Small intestine (tissue), 16 donors: ENCODE measurements at places on chromosomes 6 and 20. TPM values are rescaled to one million over a fixed set of nuclear protein-coding genes. Genes with fewer than 3 reads are reported as not detected.

Gene ZKSCAN4
- polyA plus RNA-seq, result 2.7 TPM

Gene CDYL
- 6.2 TPM for polyA plus RNA-seq

DNA sequence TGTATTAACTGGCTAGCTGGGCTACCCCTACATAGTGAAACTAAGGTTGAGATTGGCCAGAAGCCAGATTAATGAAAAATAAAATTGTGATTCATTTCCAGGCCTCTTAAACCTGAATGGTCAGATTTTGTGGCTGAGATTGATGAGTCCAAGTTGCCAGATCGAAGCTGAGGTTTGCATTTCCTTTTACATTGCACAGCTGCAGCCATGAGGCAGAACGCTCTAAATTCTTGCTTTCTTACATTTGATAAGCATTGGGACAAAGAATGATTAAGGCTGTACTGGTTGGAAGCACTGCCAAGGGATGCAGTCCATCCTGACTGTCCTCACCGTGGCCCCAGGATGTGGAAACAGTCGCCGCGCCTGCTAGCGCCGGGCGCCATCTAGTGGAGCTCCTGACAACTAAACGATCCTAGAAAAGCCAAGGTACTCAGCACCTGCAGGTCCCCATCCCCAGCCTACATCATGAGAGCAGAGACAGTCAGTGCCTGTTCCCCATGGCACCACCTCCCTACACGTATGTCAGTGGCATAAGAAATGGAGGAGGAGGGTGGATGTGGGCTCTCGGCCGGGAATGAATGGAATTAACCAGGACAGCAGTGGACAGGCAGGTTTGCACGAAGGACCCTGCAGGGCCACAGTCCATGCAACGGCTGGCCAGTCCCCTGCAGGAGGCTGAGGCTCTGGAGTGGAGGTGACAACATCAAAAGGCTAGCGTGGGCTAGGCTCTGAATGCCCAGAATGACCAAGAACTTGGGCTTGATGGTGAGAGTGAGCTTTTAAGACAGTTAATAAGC is 19.0 kb downstream of the PXDC1 start:
- peak; percentile 78 for DNase-seq
- H3K27ac ChIP-seq, result no peak overlapping the region
- H3K4me3 ChIP-seq, result no peak overlapping the region
- no peaks in the 10 kb centered on the region for H3K27me3 ChIP-seq

DNA sequence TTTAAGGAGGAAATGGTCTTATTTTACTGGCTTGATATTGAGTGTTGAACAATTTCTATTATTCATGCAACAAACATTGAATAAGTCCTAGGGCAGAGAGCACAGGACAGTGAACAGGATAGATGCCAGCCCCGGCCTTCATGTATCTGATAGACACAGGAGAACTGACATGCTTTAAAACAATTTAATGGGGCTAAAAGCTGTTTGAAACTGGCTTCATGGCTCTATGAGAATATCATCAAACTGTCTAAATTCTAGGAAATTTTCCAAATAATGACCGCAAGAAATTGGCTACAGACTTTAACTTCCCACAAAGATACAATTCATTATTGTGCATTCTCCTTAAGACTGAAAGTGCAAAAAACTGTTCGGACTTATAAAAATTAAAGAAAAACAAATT is 69.0 kb downstream of the ID4 start:
- H3K27me3 ChIP-seq, result no peaks in the 10 kb centered on the region
- H3K27ac ChIP-seq, result no peak overlapping the region
- no peak for DNase-seq

- H3K27ac ChIP-seq, result no peak overlapping the region
- DNase-seq, result no peak
- peaks cover 19% of the 10 kb centered on the region for H3K4me1 ChIP-seq
Measured at GRCh38 chr20:32292548-32292947, 15.1 kb downstream of the KIF3B start.

- no peak for DNase-seq
- no peaks in the 10 kb centered on the region for H3K4me1 ChIP-seq
- no peak overlapping the region for H3K27ac ChIP-seq
- H3K27me3 ChIP-seq, result no peaks in the 10 kb centered on the region
Measured at GRCh38 chr6:147821295-147821897, 312.9 kb downstream of the SAMD5 start.

DNA sequence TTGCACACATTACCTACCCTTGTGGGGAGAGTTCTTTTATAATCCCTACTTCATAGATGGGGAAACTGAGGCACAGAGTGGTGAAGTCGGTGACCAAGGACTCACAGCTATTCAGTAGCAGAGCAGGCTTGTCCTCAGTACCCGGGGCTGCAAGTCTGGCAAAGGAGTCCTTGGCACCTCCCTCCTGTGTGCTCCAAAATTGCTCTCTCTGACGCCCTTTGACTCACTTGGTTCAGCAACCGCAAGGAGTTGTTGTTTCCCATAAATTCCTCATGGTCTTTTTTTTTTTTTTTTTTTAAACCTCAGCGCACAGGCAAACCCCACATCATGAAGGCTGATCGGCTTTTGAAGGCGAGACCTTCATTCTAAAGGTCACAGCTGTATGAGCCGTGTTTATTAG is 143.2 kb downstream of the CEBPB start:
- H3K36me3 ChIP-seq, result no peaks in the 10 kb centered on the region
- DNase-seq, result peak; percentile 46
- peak overlapping the region; percentile 48 for H3K27ac ChIP-seq
- no peaks in the 10 kb centered on the region for H3K27me3 ChIP-seq
- H3K4me1 ChIP-seq, result no peaks in the 10 kb centered on the region

- no peaks in the 10 kb centered on the region for H3K27me3 ChIP-seq
- no peaks in the 10 kb centered on the region for H3K4me1 ChIP-seq
- DNase-seq, result no peak
- no peaks in the 10 kb centered on the region for H3K36me3 ChIP-seq
- H3K4me3 ChIP-seq, result no peak overlapping the region
Measured at GRCh38 chr6:10073341-10073740, 341.5 kb downstream of the TFAP2A start.

- no peak for DNase-seq
- H3K27me3 ChIP-seq, result no peaks in the 10 kb centered on the region
- H3K36me3 ChIP-seq, result peaks cover 2% of the 10 kb centered on the region
- H3K27ac ChIP-seq, result no peak overlapping the region
- no peak overlapping the region for H3K4me3 ChIP-seq
Measured at GRCh38 chr6:70739534-70739933, 71.9 kb downstream of the SMAP1 start.
